Left lung (tissue), 14 donors: ENCODE measurements at places on chromosomes 6 and 20. TPM values are rescaled to one million over a fixed set of nuclear protein-coding genes. Genes with fewer than 3 reads are reported as not detected.

- no peak for DNase-seq
These were observed 209.1 kb downstream of the NFATC2 start for GRCh38 chr20:51333446-51333845.

- DNase-seq, result no peak
These were observed 11.9 kb downstream of the DNPH1 start for GRCh38 chr6:43217351-43217750.

- DNase-seq, result no peak
These were observed 21.1 kb downstream of the HDGFL1 start for GRCh38 chr6:22590423-22590822.

Gene RAB32
- 23.5 TPM for polyA plus RNA-seq

Gene LY6G6C
- polyA plus RNA-seq, result 0.27 TPM
